ENCODE measurements at places on chromosomes 4 and X.

GRCh38 chr4:67712000-67712625 is 11.2 kb upstream of the UBA6 start:
- DNase-seq: no peak

GRCh38 chrX:51047950-51048349 is 137.4 kb downstream of the BMP15 start:
- DNase-seq: no peak

- DNase-seq: no peak
Observed at GRCh38 chrX:40446921-40447320, 133.8 kb upstream of the ATP6AP2 start.

- no peak for DNase-seq
Observed at GRCh38 chr4:3669553-3669949, 96.6 kb upstream of the ADRA2C start.
